CD4-positive, alpha-beta T cell (primary cell): ENCODE measurements at places on chromosomes 7 and 10.

DNA sequence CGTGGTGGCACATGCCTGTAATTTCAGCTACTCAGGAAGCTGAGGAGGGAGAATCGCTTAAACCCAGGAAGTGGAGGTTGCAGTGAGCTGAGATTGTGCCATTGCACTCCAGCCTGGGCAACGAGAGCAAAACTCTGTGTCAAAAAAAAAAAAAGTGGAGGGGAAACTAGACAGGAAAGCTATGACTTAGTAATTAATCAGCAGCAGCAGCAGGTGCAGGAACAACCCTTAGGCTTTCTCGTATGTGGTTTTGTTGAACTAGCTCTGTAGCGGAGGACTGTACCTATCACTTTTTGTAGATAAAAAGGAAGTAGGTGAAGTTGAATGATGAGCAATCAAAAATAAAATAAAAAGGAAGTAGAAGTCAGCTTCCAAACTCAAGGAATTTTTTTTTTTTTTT lies 76.9 kb upstream of the KMT2C start:
- DNase-seq: no peak

DNA sequence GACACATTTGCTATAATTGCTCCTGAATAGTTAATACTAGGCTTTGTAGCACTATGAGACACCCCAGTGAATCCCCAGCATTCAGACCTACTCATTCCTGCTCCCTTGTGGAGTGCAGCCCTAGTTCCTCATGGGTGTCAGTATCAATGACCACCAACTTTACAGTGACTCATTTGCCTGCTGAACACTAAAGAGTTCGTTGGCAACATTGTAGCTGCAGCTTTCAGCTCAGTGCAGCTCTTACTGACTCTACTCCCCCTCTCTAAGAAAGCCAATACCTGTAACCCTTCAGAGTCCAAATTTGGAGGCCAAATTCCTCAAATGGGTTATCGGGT lies 127.1 kb upstream of the MTPN start:
- no peak for DNase-seq

DNA sequence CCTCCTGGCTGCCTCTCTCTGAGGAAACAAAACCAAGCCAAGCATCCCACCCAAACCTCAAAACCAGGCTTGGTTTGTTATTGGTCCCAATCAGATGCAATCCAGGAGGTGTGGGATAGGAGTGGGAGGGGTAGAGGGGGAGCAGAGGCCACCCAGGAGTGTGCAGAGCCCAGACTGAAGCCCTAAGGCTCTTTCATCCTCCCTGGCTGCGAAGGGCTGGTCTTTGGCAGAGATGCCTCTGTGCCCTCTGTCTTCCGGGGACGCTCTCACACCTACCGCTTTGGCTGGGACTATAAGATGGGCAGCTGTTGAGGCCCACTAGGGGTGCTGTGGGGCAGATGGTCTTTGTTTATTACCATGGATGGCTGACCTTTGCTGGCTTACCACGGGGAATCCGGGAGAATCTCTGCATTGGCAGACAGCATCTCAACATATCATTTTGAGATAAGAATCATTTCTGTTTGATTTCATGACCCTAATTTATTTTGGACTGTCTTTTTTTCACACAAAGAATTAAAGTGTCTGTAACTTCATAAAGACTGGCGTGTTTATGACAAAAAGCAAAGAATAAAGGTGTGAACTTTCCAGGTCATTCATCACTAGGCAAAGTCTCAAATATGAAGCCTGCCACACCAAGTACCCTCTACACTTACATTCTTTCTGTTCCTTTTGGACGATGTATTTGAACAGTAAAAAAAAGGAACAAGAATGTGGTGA lies 6.5 kb upstream of the DENND2A start:
- peak; percentile 21 for DNase-seq

DNA sequence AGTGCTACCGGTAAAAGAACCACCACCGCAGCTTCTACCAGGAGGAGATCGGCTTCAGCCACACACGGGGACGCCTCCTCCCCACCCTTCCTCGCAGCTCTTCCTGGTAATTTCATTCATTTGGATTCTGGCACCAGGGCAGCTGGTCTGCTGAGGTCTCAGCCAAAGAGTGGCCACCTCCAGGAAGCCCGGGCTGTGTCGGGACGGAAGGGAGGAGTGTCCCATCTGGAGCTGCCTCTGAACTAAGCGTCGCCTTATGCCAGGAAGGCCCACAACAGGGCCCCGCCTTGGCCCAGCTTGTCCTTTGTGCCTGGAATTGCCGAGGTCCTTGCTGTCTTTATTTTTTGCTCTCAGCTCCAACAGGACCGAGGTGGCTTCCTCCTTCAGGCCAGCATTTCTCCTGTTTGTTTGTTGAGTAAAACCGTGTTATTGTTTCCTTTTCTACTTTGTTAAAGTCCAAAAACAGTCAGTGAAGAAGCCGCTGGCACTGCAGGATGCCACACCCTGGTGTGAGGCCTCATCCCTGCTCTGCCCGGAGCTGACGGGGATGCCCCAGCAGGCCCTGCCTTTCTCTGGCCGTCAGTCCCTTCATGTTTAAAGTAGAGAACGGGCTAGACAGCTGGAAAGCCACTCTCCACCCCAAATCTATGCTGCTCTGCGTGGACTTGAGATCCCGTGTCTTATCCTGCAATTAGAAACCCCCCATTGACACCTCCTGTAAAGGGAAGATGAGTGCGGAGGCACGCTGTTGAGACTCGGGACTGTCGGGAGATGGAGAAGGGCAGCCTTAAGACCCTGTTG lies 24.5 kb upstream of the TTYH3 start:
- no peak for DNase-seq

- DNase-seq: no peak
These were observed 53.6 kb downstream of the AGMO start for GRCh38 chr7:15508258-15508657.

GRCh38 chr7:72234086-72234485 lies 178.1 kb downstream of the CALN1 start:
- DNase-seq: no peak
